Epithelial cell of alveolus of lung (primary cell): ENCODE measurements at places on chromosomes 7 and 10. TPM values are rescaled to one million over a fixed set of nuclear protein-coding genes. Genes with fewer than 3 reads are reported as not detected.

The NUTM2E gene
- 0.13 TPM in 1 of 2 replicates, not detected in the other for total RNA-seq

The PON1 gene
- not detected in 2 replicates for total RNA-seq

The NUP42 gene
- total RNA-seq = 18.0 and 35.6 TPM in 2 replicates

The ABCB4 gene
- 2.4 and 2.5 TPM in 2 replicates for total RNA-seq

The SPDYE11 gene
- not detected in 2 replicates for total RNA-seq

The H2BK1 gene
- total RNA-seq = not detected in 2 replicates

The PNLIPRP2 gene
- not detected in 2 replicates for total RNA-seq

The ZNF365 gene
- 0.32 and 3.4 TPM in 2 replicates for total RNA-seq

The OR6V1 gene
- total RNA-seq = not detected in 2 replicates

The HGF gene
- total RNA-seq = 78.2 and 389 TPM in 2 replicates

The LRRD1 gene
- 0.26 and 0.56 TPM in 2 replicates for total RNA-seq

The ST8SIA6 gene
- under 0.01 and 0.88 TPM in 2 replicates for total RNA-seq

The P4HA1 gene
- 175 and 189 TPM in 2 replicates for total RNA-seq

The TRDMT1 gene
- total RNA-seq = 3.4 and 5.7 TPM in 2 replicates

The MCM10 gene
- total RNA-seq = 2.6 and 10.5 TPM in 2 replicates

The PIP gene
- not detected in 2 replicates for total RNA-seq

The HDAC9 gene
- total RNA-seq = 1.3 TPM in 1 of 2 replicates, not detected in the other

The AKR1D1 gene
- total RNA-seq = not detected in 2 replicates

The HOXA5 gene
- total RNA-seq = 125 and 134 TPM in 2 replicates

The CFAP70 gene
- 0.13 and 0.64 TPM in 2 replicates for total RNA-seq

The ADIRF gene
- 2.7 and 24.5 TPM in 2 replicates for total RNA-seq

The HMX3 gene
- not detected in 2 replicates for total RNA-seq

The PKD1L1 gene
- under 0.01 TPM in 1 of 2 replicates, not detected in the other for total RNA-seq

The PRPS1L1 gene
- not detected in 2 replicates for total RNA-seq

The IQCE gene
- total RNA-seq = 6.7 and 11.5 TPM in 2 replicates

The CLRN3 gene
- total RNA-seq = not detected in 2 replicates

The RNF133 gene
- total RNA-seq = 0.32 TPM in 1 of 2 replicates, not detected in the other
